Activated CD4-positive, alpha-beta T cell treated with anti-CD3 and anti-CD28 coated beads, Interleukin-2, Interleukin-6, amounts not matched to agents 100 ng/mL and 50 ng/mL, durations not matched to agents 16 hours and 8 hours (primary cell): ENCODE measurements at places on chromosomes 5 and 9.

GRCh38 chr5:127685662-127686061 is 17.5 kb upstream of the CCDC192 start:
- no peak for DNase-seq

DNA sequence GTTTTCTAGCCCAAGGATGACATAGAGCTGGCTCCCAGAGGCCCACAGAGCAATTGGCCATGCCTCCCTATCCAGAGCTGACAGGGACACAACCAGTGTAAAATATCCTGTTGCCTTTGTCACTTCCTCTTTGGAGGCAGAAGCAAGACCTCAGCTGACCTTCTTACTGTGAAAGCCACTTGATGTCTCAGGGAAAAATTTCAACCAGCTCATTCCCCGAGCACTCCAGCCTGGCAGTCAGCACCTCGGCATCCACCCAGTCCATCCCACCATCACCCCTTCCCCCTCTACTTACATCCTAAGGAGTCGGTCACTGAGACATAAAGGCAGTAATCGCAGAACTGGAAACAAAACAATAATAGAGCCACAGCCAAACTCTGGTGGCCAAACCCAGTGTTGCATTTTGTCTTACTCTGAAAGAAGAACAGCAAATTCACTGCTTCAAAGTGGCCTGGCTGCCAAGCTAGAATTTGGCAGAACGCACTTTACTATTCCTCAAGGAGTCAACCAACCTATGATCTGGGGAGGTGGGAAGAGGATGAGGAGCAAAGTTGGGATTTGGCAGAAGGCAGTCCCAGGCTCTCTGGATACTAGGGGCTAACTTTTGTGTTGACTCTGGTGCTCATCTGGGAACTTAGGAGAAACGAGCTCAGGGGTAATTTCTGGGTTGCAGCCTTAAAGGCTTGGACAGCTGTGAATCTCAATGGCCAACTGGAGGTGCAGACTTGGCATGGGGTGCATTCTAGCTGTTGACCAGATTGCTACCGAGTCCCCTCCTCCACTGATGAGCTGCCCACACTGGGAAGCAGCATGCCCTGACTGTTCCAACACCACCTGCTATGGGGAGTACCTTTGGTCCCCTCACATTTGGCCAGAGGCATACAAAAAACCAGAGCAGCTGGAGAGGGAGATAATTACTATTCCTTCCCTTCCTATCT is 13.6 kb downstream of the NIPAL4 start:
- no peak for DNase-seq

GRCh38 chr5:101608322-101608721 is 687.8 kb downstream of the SLCO4C1 start:
- DNase-seq, result no peak

DNA sequence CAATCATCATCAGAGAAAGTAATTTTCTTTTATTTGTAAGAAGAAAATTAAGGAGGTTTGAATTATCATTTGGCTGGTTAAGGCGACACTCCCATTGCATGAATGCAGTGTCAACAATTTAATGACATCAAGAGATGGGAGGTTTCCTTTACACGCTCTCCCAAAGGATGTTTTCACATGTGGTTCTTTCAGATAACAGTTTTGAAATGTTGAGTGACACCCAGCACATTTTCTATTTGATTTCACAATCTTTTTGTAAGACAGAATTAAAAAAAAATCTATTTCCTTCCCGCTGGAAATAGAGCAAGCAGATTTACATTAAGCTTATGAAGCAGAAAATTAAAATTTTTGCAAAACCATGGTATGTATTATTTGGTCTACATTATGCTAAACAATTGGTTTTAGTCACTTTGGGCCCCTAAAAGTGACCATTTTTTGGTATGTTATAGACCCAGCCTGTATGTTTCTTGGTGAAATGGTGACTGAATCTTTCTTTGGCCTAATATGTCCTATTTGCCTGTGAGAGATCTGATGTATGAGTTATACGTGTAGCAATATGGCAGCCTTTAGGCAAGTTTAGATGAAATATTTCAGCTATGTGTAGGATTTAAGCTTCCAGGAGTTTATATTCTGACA is 18.9 kb upstream of the ANKRD55 start:
- no peak for DNase-seq

GRCh38 chr5:171630350-171631065 is 155.1 kb upstream of the SMIM23 start:
- no peak for DNase-seq

DNA sequence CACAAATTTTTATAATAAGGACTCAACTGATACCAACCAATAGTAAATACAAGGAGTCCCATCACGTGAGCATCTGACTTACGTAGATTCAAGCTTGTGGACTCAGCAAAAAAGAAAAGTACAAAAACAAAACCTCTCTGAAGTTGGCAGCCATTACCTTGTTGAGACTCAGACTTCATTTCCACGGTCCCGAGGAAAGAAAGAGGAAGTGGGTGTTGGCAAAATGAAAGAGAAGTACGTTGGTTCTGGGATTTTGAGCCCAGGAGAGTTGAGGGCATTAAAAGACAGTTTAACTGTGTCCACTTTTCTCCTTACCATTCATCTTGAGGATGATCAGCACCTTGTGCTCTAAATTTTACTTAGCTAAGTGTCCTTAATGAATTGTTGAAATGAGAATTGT is 26.7 kb downstream of the NCBP1 start:
- DNase-seq, result no peak
